ENCODE measurements at places on chromosomes 4 and X.

DNA sequence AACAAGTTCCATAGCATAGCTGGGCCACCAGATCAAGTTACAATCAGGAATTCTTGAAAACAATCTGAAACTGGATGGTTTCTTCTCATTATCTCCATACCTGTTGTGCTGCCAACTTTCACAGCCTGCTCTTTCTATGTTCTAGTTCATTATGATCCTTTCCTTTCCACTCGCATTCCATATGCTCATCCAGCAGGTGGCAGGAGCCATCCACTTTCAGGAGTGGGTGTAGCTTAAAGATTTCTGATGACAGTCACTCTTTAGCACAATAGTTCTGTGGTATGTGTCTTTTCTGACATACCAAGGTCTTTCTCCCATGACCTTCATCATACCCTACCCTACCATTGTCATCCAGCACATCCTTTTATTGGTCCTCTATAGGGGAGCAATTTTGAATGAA, 46.4 kb downstream of the PAGE2 start:
- peak; percentile 31 for DNase-seq

- DNase-seq, result no peak
These were observed 497.3 kb upstream of the PITX2 start for GRCh38 chr4:111120191-111120590.

DNA sequence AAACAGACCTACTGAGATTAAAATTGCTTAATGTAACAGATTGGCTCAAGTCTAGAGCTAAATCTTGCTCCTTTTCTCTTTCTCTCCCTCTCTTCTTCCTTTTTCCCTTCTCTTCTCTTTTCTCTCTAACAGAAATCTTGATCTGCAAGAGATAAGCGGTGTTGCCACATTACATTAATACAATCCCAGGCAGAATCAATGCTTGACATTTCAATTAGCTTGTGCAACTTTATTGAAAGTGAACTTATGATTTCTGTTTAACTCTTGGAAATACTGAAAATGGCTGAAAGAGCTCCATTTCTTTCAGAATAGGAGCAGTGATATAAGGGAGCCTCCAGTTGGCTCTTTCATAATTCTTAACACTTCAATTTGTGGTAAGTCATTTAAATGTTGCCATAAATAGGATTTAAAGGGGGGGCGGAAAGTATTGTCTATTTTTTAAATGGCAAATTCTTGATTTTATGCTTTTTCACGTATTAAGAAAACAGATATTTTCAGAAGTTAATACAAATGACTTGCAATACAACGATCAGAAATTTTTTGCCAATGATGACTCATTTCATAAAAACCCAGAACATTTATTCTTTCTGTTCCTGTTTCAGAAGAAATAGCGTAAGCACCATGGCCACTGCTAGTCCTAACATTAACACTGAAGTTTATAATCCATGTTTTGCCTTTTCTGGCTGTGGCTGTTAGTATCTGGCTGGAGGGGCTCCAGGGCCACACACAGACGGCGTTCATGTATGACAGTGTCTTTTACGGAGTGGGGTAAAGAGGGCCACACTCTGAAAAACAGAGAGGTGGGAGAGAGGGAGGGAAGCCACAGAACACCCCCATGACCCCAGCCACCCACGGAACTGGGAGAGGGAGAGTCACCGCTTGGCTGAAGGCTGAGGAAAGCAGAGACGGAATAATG, 115.7 kb upstream of the FAT1 start:
- peak; percentile 4 for DNase-seq

GRCh38 chr4:71785959-71786358, 2.1 kb upstream of the GC start:
- DNase-seq, result no peak

DNA sequence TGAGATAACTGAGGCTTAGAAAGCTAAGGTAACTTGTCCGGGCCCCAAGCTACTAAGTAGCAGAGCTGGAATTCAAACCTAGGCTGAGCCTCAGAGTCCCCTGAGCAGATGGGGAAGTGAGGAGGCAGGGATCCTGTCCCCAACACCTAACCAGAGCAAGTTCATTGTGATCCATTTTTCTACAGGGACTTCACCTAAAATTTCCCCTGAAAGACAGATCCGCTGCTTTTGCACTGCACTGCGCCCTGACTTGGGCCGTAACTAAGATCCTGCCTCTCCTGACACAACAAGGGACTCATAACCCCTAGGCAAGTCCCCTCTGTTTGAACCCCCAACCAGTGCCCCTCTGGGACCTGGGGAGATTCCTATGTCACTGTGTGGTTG, 25.6 kb upstream of the MTM1 start:
- no peak for DNase-seq

DNA sequence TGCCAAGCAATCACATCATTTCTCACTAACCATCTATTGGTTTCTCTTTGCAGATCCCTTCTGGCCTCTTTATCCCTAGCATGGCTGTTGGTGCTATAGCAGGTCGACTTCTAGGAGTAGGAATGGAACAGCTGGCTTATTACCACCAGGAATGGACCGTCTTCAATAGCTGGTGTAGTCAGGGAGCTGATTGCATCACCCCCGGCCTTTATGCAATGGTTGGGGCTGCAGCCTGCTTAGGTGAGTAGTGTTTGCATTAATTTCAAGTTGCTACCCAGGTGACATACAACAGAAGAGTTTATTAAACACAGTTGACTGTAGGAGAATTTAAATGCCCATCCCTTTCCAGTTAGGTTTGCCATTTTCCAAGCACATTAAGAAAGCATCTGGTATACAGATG, 112.2 kb downstream of the AKAP4 start:
- no peak for DNase-seq

- DNase-seq, result no peak
These were observed 97.3 kb downstream of the NR3C2 start for GRCh38 chr4:148344941-148345340.

DNA sequence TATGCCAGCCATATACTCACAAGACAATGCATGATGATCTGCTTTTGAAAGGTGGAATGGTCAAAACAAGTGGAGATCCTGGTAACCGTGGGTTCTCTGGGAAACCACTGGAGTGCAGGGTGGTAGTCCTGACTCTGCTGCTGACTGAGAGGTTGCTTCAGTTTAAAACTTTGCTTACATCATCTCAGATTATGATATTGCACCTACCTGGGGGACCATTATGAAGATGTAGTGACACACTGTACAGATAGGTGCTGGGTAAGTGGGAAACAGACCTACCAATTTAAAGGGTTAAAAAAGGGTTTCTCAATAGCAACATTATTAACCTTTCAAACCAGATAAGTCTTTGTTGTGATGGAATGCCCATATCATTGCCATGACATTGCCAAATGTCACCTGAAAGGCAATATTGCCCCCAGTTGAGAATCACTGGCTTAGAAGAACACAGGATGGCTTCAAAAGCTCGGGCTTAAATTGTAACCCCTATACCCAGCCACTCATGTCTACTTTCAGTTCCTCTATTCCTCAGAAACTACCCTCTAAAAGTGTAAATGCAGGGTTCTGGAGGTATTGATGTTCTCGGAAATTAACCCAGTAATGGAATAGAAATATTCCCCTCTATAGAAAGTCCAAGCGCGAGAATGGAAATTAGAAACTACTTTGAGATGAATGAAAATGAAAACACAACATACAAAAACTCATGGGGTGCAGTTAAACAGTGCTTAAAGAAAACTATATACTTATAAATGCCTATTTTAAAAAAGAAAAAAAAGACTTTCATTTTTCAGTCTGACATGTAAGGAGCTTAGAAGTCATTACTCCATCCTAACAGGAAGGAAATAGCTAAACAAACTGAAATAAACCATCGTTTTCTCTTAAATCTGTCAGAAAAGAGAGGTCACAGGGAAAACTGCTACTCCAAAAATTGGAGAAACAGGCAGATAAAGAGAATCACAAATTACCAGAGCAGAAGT, 65.8 kb downstream of the ARHGEF6 start:
- DNase-seq, result no peak

DNA sequence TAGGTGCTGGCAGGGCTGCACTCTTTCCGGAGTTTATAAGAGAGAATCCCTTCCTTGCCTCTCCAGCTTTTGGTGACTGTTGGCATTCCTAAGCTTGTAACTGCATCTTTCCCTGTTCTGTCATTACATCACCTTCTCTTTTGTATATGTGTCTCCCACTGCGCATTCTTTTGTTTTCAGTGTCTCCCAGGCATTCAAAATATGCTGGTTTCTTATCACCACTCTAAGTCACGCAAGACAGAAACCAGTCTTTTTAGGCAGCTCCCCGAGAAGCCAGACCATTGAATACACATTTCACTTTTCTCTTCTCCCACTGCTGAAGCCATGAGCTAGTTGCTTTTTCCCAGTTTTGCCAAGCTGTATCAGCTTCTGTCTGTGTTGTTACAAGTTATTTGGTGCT, 71.0 kb downstream of the LAS1L start:
- no peak for DNase-seq

GRCh38 chr4:150385606-150386005, 196.3 kb upstream of the MAB21L2 start:
- DNase-seq, result peak; percentile 12

DNA sequence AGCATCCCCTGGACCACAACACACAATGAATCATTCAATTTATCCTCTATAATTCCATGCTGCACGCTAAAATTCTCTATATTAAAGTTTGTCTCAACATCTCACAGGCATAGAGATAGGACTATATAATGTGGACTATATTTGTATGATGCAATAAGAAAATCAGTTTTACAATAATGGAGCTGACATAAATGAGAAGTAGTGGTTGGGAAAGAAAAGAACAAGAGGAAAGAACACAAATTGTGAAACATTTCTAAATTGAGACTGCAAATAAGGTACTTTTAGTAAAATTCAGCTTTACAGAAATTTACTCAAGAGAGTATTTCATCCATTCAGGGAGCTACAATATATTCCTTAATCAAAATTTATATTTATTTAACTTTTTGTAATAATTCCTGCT, 120.4 kb downstream of the ARAP2 start:
- DNase-seq, result peak; percentile 31

DNA sequence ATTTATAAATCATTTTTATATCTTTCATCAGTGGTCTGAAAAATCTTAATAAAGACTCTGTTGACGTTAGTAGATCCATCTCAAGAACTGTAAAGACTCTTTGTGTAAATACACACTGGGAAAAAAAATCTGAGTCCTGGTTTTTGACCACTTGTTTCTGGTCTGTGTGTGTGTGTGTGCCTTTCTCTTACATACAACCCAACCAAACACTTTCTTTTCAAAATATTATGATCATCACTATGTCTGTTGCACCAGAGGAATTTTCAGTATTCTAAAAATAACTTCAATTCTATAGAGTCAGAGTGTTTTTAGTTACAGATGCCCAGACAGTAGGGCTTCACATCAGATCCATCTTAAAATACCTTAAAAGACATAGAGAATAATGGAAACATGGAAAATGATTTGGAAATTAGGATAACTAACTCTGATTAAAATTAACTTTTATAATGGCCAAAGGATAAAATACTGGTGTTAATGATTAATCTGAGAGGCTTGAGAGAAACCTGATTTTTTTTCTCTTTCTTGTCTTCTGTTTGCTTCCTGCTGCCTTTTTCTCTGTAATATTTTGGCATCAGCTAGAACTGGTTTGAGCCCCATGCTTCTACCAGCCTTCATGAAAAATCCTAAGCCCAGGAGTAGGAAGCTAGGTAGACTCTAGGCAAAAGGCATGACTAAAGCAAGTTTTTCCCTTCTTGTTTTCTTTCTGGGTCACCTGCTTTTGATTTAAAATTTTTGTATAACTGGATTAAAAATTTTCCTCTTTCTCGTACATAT, 99.7 kb downstream of the ATXN3L start:
- DNase-seq, result no peak

GRCh38 chr4:168357941-168358340, 39.4 kb upstream of the DDX60 start:
- no peak for DNase-seq

DNA sequence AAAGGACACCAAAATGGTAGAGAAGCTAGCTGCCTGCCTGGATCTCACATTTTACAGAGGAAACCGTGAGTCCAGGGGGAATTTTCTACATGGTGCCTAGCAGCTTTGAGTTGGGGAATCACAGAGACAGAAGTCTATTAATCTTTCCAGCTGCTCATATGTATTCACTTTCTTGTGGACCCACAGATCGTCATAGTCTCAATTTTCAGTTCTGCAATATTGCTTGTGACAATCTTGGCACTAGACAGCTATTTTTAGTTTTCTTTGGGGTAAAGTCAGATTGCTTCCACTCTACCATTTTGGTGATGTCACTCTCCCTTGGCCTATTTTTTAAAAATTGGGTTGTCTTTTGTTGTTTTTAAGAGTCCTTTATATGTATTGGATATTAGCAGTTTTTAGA, 233.4 kb upstream of the STK26 start:
- DNase-seq, result no peak

- no peak for DNase-seq
These were observed 3.7 kb downstream of the CXCL9 start for GRCh38 chr4:76003620-76004019.

DNA sequence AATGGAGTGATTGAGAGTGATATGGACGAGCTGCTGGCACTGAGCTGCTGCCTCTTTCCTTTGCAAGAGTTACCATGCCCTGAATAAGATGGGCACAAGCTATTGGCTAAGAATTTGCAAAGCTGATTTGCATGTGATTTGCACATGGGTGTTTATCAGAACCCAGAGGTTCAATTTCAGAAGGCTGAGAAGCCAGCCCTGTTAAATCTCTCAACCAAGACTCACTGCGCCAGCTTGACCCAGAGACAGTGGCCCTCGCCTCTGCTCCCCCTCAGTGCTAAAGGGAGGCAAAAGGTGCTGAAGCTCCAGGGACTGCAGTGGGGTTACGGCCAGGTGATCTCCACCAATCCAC, 701 bp downstream of the ARHGAP4 start:
- DNase-seq, result no peak

DNA sequence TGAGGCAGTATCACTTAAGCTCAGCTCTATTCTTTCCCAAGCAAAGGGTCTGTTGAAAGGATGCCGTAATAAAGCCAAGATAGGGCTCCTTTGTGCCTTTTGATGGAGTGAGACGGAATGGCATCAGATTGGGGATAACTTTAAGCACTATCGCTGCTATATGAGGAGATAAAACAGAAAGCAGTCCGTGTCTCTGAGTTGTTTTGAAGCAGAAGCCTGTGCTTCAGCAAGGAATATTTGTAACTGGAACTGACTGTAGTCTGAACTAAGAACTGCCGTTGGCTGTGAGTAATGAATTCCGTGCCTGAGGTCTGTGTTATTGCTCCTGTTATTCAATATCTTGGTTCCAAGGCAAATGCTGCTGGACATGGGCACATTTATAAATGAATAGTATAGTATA, 297.4 kb downstream of the ANKRD50 start:
- DNase-seq, result no peak

GRCh38 chrX:21863241-21863640, 7.5 kb downstream of the YY2 start:
- DNase-seq, result peak; percentile 40

DNA sequence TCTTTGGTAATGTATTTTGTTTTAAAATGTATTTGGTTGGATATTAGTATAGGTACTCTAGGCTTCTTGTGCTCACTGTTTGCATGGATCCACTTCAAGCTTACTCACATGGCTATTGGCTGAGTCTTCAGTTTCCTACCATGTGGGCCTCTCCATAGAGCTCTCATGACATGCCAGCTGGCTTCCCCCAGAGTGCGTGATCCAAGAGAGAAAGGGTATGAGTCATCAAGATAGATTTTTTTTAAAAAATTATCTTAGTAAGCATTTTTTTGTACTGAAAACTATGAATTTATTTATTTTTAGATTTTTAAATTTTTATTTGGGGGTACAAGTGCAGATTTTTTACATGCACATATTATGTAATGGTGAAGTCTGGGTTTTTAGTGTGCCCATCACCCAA, 219.1 kb upstream of the AMOT start:
- DNase-seq, result no peak
